ENCODE measurements at places on chromosomes 13 and 19. TPM values are rescaled to one million over a fixed set of nuclear protein-coding genes. Genes with fewer than 3 reads are reported as not detected.
A peak's percentile ranks its signal among the peaks of the same experiment; 100 is the strongest.

Gene ZSCAN4
- not detected for total RNA-seq

Gene IGFL3
- not detected for total RNA-seq

Gene LGALS14
- total RNA-seq, result 0.69 TPM

Gene ZNF575
- 0.86 TPM for total RNA-seq

Gene LRRC4B
- total RNA-seq, result not detected

Gene RUBCNL
- total RNA-seq, result 0.56 TPM

Gene C19orf38
- 0.48 TPM for total RNA-seq

Gene PEG3
- total RNA-seq, result 0.04 TPM

GRCh38 chr13:94143624-94144350 is 335.7 kb downstream of the DCT start:
- ATAC-seq, result no peak

- ATAC-seq, result no peak
Measured at GRCh38 chr13:31418186-31418585, 218.4 kb downstream of the B3GLCT start.

DNA sequence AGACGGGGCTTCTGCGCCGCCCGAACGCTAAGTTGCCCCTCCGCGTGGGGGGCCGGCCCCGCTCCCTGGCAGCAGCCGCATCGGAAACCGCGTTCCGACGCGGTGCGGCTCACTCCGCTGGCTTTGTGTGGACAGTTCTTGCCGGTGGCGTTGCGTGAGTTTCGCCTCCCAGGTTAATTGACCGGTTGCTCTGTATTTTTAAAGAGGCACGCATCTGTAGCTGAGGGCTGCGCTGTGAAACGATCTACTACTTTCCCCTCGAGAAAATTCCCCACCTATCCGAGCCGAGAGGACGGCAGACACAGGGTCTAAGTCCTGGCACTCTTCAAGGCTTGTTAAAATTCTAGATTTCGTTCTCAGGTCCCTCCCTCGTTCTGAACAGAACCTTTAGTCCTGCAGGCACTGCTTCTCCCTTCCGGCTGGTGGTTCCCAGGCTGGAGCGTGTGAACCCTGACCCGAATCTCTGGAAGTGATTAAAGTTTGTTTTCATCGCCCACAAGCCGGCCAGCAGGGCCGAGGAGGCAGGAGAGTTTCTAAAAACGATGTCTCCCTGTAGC is 933 bp downstream of the ARHGEF7 start:
- no peak for ATAC-seq

GRCh38 chr13:25816239-25816638 is 235.6 kb downstream of the SHISA2 start:
- no peak for ATAC-seq

- no peak for ATAC-seq
Measured at GRCh38 chr19:37975071-37975470, 68.1 kb downstream of the SIPA1L3 start.

GRCh38 chr13:108463340-108463739 is 166.1 kb upstream of the MYO16 start:
- peak; percentile 83 for ATAC-seq

DNA sequence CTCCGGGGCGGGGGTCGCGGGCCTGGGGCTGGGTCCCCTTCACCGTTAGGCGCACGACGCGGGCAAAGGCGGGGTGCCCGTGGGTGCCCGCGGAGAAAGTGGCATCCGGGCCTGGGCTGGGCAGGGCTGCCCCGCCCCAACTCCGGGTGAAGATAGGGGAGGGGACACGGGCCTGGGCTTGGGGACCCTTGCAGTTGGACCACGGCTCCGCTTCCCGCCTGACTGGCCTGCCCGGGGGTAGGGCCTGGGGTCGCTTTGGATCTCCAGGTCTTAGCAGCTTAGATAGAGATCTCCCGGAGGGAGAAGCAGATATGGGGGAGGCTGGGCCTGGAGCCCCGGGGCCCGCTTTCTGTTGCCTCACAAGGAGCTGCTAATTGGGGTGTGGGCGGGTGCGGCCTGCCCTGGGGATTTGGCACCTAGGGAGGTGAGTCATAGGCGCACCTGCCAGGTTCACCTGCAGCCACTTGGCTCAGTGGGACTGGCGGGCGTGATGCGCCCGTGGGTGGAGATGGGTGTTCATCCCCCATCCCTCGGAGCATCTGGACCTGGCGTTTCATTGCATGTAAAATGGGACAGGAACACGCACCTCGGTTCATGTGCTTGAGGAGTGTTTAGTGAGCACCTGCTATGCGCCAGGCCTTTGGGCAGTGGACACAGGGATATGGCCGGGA is 585 bp downstream of the MAP1S start:
- peak; percentile 46 for ATAC-seq

DNA sequence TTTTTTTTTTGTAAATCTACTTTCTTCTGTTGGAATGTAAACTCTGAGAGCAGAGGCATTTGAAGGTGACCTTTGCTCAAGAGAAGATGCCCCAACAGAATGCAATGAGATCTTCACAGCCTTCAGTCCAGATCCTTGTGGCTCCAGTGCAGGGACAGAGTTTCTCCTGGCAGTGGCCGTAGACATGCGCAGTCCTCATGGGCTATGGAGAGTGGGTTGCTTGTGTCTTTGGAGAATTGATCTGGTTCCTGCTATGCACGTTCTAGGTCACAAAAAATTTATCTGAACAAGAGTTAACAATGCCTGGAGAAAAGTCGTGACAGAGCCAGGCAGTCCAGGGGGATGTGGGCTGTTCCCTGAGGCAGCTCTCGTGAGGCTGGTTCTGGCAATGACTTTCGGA is 30.1 kb downstream of the TMEM255B start:
- ATAC-seq, result no peak

DNA sequence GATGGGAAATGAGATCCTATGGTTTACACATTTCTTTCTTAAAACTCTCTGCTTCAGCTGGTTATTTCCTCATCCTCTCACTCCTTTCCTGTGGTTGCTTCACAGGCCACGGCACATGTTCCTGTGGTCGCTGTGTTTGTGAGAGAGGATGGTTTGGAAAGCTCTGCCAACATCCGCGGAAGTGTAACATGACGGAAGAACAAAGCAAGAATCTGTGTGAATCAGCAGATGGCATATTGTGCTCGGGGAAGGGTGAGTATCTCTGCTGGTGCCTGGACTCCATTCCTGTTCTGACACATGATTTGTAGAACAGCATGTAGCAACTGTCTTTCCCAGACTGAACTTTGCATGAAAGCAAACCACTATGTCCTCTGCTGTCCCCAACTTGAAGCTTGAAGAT is 254.2 kb downstream of the ITGBL1 start:
- peak; percentile 60 for ATAC-seq

DNA sequence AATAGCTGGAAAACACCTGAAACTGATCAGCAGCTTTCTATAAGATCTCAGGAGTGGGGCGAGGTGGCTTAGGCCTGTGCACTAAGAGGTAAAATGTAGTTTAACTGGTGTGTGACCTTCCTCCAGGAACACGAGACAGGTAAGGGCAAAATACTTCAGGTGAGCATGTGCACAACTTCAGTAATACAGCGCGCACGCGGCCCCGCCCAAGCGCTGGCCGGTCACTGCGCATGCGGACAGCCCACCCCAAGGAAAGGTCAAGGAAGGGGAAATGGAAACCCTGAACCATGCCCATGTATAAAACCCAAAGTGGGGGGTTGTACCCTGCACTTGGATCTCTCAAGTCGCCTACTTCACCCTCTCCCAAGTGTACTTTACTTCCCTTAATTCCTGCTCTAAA is 49.4 kb upstream of the ARHGEF7 start:
- ATAC-seq, result no peak

GRCh38 chr13:108534728-108535127 is 94.7 kb upstream of the MYO16 start:
- no peak for ATAC-seq

DNA sequence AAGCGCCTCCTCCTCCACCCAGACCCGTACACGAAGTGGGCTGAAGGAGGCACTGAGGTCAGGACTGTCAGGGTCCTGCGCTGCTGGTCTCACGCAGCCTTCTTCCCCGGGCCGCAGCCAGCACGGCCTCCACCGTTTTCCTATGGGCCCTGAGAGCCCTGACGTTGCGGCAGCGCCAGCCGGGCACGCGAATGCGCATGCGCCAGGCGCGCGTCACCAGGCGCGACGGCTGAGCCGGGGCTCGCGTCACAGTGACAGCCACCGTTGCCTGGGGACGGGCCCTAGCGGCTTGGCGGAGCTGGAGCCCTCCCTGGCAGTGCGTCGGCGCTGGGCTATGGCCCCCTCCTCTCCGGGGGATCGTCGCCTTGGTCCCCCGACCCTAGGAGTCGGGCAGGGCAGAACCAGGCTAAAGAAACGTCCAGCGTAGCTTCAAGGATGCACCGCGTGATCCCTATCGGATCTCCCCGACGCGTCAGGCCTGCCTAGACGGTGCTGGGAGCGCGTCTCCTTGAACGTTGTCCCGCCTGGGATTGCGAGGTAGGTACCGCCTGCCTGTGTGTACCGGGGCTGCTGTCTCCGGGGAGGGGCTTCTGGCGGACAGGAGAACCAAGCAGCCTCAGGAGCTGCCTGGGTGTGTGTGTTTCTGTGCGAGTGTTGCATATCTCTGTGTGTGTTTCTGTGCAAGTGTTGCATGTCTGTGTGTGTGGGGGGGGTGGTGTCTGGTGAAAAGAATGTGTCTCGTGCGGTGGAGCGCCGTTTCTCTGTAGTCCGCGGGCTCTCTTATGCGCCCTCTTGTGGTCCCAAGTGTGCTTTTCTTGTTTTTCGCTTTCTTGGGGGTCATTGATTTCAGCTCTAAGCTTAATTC is 43.2 kb downstream of the ZNF571 start:
- peak; percentile 91 for ATAC-seq
